ENCODE measurements at places on chromosomes 1 and 21. TPM values are rescaled to one million over a fixed set of nuclear protein-coding genes. Genes with fewer than 3 reads are reported as not detected.

MRPL37 gene
- 88.4 TPM for total RNA-seq

CFHR1 gene
- 0.39 TPM for total RNA-seq

DR1 gene
- 37.5 TPM for total RNA-seq

PRR9 gene
- total RNA-seq = not detected

NHLH1 gene
- total RNA-seq = 0.35 TPM

TMEM269 gene
- 0.08 TPM for total RNA-seq

AGMAT gene
- 8.6 TPM for total RNA-seq

KCNJ9 gene
- total RNA-seq = not detected

PLOD1 gene
- 86.9 TPM for total RNA-seq

PSMG1 gene
- 75.2 TPM for total RNA-seq

PEAR1 gene
- total RNA-seq = 7.8 TPM

OR2G6 gene
- not detected for total RNA-seq

FAAH gene
- total RNA-seq = 0.79 TPM

PKLR gene
- not detected for total RNA-seq

YARS1 gene
- total RNA-seq = 76.9 TPM

ILDR2 gene
- total RNA-seq = 0.08 TPM

FCRLB gene
- total RNA-seq = 1.7 TPM

APCS gene
- total RNA-seq = not detected

C1orf141 gene
- not detected for total RNA-seq

HPCAL4 gene
- total RNA-seq = 0.33 TPM

KDF1 gene
- not detected for total RNA-seq

ARHGAP30 gene
- total RNA-seq = 0.09 TPM

DPYD gene
- 3.2 TPM for total RNA-seq

PGLYRP3 gene
- total RNA-seq = not detected

Measured in A549 treated with DMSO at 1 μM for 4 hours (cell line).